ENCODE measurements at places on chromosomes 11 and 22.

- DNase-seq, result no peak
These were observed 16.9 kb upstream of the DBX1 start for GRCh38 chr11:20177136-20177535.

- no peak for DNase-seq
These were observed 16.6 kb downstream of the GALNT18 start for GRCh38 chr11:11605181-11605580.

DNA sequence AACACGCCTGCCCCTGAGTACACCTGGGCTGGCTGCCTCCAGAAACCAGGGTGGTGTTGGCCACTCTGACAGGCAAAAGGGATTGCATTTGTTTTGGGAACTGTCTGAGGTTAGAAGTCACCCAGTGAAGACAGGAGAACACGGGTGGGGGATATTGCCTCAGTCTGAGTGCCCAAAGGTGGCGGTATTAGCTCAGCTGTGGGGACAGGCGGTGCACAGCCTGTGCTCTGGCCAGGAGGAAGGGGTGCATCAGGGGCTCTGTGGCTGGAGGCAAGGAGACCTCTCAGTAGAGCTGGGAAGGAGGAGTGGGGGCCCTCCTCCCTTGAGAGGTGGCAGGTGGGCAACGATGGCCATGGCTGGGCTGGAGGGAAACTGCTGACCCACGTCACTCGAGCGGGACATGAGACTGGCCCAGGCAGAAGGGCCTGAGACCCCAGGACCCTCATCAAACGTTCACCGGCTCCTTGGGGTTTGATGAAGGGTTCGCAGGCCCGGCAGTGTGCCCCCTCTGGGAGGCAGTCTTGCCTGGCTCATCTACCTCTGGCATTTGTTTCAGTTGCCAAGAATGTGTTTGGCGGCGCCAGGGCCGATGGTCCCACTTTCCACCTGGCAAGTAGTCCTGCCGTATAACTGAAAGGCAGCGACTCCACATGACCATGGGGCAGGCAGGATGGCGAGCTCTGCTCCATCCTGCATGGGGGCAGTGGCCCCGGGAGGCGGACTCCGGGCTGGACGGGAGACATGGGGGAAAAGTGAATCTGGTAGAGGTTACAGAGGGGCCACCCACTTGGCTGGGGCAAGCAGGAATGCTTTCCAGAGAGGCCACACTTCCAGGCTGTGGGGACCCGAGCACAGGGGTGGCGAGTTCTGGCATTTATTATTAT, 52.8 kb upstream of the SMIM38 start:
- no peak for DNase-seq

- DNase-seq, result no peak
These were observed 16.8 kb downstream of the TREH start for GRCh38 chr11:118662401-118663271.

- no peak for DNase-seq
These were observed 6.6 kb downstream of the ZBTB16 start for GRCh38 chr11:114066046-114066648.

GRCh38 chr22:28009272-28009827, 90.3 kb upstream of the PITPNB start:
- no peak for DNase-seq

GRCh38 chr11:39724404-39724803, 1735.0 kb downstream of the LRRC4C start:
- no peak for DNase-seq

- no peak for DNase-seq
These were observed 29.9 kb downstream of the GLB1L2 start for GRCh38 chr11:134361661-134362060.

DNA sequence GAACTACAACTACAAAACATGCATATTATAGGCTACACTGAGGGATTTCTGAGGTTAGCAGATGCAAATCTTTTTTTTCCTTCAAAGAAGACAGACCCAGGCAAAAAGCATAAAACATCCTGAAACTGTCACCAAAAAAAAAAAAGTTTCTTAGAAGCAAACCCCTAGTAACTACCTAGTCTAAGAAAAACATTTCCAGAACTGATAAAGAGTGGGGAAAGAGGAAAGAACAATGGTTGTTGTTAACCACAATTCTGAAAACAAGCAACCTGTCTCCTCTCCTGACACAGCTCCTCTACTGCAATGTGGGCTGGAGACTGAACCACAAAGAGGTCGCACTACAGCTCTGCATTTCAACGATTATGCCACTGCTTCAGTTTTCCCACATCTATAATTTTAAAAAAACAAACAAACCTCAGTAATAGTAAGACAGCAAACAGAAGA, 15.0 kb downstream of the DENND5A start:
- DNase-seq, result no peak

DNA sequence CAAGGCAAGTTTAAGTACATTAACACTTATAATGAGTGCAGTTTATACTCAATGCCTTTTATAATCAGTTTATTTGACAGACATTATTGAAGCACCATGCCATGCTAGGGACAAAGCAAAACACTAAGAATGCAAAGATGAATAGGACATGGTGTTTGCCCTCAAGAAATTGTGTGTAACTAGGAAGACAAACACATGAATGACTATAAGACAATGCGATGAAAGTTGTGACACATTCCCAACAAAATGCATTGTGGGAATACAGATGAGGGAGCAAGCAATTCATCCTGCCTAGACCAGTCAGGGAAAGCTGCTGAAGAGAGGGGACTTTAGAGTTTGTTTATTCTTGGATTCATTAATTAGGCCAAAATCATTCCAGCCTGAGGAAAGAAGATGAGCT, 133.8 kb upstream of the TRPC6 start:
- DNase-seq, result no peak
